ENCODE measurements at places on chromosomes 7 and 10.

DNA sequence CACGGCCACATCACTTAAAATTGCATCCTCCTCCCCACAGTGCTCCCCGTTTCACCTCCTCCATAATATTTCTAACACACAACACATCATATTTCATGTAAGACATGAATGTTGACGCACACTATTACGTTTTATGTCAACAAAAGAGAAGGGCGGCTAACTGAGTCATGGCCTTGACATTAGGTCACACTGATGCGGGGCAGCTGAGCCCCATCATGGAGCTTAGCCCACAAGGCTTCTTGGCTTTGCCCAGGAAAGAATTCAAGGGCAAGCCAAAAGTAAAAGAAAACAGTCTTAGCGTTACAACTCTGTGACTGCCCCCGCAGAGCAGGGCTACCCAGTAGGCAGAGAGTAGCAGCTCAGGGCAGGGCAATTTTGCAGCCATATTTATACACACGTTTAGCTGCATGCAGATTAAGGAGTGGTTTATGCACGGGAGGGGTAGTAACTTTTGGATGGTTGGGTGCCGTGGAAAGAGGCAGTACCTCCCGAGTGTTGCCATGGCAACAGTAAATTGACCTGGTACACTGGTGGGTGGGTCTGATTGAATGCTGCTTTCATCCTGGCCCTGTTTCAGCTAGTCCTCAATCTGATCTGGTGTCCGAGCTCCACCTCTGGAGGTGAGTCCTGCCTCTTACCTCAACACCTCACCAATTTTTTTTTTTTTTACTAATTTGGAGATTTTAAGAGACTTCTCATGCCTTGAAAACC lies 156.2 kb upstream of the FRMD4A start:
- no peak for DNase-seq

DNA sequence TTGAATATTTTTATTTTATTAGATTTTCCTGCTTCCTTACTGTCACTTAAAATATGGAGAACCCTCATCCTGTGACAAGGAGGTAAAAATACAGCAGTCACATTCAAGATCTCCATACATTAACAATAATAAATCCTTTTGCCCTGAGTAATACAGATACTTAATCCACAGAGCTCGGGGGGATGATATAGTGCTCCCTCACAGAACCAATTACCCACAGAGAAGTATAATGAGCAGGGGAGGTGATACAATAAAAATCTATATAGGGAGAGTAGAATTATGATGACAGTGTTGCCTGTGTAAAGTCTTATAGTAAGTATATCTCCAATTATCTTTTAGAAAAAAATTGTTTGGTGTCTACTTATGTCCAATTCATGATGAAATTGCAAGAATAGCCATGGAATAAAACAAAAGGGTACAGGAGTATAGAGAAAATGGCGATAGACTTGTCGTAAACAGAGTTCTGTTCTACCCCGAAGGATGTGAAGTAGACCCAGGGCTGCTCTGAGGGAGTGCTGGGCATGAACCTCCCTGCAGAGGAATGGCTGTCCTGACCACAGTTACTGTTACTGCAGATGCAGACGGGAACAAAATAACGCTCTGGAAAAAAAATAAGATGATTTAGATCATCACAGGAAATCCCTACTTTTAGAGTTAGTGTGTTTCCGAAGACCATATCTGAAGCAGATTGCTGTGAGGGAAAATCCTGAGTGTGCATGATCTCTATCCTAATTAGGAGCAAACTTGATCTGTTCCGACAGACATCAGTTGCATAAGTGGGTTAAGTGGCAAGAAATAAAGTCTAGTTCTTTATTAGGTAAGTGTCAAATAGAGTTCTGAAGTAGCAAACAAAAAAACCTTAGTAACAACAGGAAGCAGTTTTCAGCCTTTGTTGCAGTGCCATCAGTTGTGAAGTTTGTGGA lies 123.7 kb downstream of the KAT6B start:
- no peak for DNase-seq

DNA sequence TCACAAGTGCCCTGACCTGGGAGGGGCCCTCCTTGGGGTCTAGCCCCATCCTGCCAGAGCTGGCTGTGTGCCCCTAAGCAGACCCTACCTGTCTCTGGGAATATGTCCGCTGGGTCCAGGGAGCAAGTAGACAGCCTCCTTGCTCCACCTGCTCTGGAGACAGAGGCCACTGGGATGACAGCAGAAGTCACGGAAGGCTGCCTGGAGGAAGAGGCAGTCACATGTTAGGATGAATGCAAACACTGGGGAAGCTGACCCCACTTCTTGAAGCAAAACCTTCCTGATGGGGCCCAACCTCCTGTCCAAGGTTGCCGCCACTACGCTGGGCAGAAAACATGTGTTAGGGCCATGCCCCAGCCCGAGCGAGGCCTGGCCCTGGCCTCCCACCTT lies 11.7 kb upstream of the LFNG start:
- no peak for DNase-seq

DNA sequence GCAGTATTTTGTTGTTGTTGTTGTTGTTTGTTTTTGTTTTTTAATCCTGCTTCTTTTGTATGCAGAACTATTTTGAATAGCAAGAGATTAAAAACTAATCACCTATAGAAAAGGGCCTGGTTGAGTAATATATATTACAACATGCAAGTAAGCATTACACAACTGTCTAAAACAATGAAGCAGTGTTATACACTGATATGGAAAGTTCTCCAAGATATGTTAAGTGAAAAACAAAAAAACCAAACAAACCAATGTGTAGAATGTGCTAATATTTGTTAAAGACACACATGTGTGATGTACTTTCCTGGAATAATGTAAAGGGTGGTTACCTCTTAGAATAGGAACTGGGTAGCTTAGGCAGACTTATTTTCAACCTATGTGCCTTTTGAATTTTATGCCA lies 117.4 kb downstream of the ZNF365 start:
- no peak for DNase-seq

DNA sequence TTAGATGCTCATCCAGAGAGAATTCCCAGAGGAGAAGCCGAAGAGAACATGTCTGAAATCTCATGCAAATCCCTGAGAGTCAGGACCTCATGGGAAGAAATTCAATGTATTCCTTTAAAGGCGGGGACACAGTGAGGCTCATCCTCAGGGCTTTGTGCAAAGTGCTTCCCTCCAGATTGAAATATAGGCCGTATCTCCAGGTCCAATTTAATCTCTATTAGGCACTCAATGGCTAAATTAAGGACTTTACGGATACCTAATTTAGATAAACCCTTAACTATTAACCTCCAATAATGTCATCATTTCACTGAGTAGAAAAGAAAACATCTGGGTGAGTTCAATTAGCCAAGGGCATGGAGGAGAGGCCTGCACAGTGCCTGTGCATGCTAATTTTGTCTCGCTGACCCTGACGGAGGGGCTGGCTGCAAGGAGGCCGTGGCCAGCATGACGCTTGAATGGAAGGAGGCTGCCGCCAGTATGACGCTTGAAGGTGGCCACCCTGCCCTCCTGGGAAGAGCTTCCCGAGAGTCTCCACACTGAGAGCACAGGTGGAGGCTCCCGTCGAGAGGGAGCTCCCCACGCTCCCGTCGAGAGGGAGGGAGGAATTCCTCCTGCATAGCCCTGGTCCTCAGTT lies 287.6 kb downstream of the ADARB2 start:
- no peak for DNase-seq

DNA sequence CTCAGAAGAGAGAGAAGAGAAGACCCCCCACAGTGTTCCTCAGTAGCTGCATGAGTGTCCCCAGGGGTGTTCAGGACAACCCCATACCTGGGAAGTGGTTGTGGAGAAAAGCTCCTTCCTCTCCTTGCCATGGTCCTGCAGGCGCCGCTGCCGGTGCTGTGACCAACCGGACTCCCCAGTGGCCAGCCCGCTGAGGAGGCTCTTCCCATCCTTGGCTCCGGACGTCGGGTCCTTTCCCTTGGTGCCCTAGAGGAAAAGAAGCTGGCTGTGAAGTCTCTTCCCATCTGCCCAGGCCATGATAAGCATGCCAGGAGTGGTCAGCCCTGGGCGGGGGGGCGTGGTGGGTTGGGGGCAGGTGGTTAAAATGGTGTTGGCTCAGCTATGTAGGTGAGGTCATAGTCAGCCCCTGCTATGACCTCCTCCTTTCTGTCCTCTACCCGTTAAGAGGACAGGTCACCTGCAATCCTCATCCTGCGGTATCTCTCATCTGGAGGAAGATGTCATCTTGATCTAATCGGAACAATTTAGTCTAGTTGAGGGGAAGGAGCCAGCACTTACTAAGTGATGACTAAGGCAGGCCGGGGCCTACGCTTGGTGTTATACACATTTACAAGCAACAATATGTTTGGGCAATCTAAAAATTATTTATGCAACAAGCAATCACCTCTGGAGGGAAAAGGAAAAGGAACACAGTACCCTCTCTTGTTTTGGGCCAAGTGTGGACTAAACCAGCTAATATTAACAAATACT lies 13.2 kb downstream of the WDR91 start:
- DNase-seq, result no peak

DNA sequence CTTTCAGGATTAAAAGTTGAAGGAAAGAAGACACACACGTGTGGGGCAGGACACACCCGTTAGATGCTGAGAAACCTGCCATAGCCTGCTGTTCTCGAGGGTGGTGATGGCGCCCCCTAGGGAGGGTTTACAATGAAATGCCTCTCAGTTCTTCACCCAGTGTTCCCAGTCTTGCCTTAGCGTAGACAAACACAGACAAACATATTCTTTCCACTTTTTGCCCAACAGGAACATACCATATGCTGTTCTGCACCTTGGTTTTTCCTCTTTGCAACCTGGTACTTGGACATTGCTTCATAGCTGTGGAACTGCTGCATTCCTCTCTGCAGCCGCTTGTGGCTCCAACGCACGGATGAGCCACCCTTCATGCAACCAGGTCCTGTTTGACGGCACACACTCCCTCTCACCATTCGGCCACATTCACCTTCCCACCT lies 23.3 kb upstream of the HSPA12A start:
- no peak for DNase-seq

DNA sequence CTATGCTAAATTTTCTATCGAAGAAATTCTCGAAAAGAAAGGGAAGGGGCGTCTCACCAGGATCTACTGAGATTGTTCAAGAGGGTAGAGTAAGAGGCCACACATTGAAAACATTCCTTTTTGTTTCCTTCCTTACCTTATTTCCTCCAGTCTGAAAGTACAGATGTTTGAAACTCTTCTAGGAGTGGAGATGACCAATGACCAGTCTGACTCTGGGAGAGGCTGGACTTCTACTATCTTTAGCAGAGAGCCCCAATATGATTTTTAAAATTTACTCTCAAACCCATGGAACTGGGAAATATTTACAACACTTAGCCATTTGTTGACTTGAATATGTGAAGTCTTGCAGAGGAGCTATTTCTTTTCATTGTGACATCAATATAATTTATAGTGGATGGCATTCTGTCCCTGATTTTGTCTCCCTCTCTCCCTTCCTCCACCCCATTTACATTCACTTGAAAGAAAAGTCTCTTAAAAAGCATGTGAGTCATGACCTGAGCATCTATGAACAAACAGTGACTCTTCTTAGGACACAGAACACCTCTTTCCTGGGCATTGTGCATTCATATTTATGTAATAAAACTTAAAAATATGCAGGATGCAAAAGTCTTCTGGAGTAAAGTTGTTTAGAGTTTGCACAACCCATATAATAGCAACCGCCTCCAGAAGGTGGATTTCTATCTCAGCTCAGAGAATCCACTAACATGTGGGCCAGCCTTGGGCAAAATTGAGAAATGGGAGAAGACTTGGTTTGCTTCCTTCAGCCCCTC lies 31.2 kb upstream of the BMPER start:
- no peak for DNase-seq

- DNase-seq, result no peak
Observed at GRCh38 chr10:88553116-88553752, 29.9 kb downstream of the RNLS start.

- DNase-seq, result no peak
Observed at GRCh38 chr7:29194594-29195427, at the start of gene CHN2. Gene CHN2 (plus strand): TSS chr7:29194775.

- no peak for DNase-seq
Observed at GRCh38 chr10:110737886-110738634, 93.9 kb downstream of the RBM20 start.

GRCh38 chr7:47777531-47778152 lies 170.6 kb downstream of the PKD1L1 start:
- no peak for DNase-seq

- DNase-seq, result no peak
Observed at GRCh38 chr10:86964847-86965190, 3.5 kb upstream of the ADIRF start.

GRCh38 chr7:113071465-113071864 lies 15.2 kb downstream of the GPR85 start:
- no peak for DNase-seq

DNA sequence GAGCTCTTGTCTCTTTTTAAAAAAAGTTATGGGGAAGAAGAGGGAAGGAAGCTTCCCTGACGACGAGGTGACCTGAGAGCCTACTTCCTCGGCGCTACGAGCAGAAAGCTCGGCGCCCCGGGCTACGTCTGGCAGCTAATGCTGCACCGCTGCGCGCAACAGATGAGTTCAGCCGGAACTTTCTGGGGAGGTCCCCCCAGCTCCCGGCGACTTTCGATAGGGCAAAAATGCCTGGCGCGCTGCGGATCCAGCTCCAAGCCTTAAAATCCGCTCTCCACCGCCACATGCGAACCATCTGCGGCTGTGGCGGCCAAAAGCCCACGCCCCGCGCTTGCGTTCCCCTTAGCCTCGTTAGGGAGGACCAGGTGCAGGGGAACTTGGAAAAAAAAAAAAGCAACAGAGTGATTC lies 621 bp downstream of the P4HA1 start:
- no peak for DNase-seq

DNA sequence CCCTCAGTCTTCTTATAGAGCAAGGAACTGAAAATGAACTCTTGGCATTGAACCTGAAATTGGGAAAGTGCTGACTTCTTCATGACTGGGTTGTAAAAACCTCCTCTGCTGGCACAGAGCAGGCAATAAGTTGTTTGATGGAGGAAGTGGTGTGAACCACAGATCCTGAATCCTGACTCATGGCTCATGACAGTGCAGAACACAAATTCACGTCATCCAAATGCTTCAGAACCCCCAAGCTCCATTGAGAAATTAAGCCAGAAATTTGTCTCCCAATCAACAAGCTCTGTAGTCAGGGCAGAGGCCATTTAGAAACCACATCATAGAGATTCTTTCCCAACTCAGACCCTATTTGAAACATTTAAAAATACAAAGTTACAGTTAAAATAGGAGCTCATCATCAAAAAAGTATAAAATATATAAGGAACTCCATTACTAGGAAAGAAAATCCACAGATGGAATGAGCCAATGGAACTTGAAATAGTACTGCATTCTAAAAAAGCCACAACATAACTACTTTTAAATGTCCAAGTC lies 10.3 kb upstream of the STK17A start:
- peak; percentile 59 for DNase-seq

- DNase-seq, result no peak
Observed at GRCh38 chr7:38830826-38831225, 78.2 kb downstream of the VPS41 start.

GRCh38 chr7:149196151-149196704 lies 882 bp downstream of the ZNF282 start:
- DNase-seq, result no peak

DNA sequence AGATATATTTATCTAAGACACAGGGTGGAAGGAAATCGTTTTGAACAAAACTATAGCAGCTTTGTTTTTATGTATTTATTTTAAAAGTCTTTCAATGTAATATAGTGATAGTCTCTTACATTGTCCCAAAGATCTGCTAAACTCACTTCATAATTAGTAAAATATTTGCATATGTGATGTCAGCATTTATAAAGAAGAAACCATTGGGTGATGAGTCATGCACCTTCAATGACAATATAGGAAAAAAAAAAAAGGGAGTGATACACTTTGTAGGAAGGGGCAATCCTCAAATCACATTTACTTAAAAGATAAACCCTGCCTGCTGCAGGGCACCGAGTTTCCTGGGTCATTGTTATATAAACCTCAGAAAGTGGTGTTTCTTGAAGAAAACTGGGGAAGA lies 112.4 kb upstream of the SEMA3C start:
- no peak for DNase-seq

Measured in HS-27A (cell line).